ENCODE measurements at places on chromosomes 5 and 9.

GRCh38 chr5:106288979-106289378 is 1381.8 kb downstream of the EFNA5 start:
- peak; percentile 13 for DNase-seq

GRCh38 chr9:24518545-24518944 is 27.2 kb downstream of the IZUMO3 start:
- no peak for DNase-seq

- DNase-seq: no peak
Observed at GRCh38 chr9:132745756-132746709, 75.8 kb downstream of the GTF3C4 start.

DNA sequence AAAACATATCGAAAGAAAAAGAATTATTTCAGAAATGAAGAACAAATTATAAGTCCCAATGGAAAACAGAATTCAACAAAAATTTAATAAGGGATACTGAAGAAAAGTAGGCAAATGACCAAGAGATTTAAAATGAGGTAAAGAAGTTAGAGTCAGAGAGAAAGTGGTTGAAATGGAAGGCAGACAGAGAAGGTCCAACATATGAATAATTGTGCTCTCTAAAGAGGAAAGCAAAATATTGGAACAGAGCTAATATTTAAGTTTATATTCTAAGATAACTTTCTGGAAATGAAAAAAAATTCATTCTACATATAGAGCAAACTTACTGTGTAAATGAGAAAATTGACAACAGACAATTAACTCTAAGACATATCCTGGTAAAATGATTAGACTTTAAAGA is 94.1 kb downstream of the PTCH1 start:
- no peak for DNase-seq

- no peak for DNase-seq
Observed at GRCh38 chr5:60550311-60550710, 149.7 kb downstream of the DEPDC1B start.

GRCh38 chr5:138824516-138824915 is 50.6 kb downstream of the LRRTM2 start:
- no peak for DNase-seq

GRCh38 chr5:10090074-10090473 is 159.6 kb downstream of the ATPSCKMT start:
- DNase-seq: no peak

DNA sequence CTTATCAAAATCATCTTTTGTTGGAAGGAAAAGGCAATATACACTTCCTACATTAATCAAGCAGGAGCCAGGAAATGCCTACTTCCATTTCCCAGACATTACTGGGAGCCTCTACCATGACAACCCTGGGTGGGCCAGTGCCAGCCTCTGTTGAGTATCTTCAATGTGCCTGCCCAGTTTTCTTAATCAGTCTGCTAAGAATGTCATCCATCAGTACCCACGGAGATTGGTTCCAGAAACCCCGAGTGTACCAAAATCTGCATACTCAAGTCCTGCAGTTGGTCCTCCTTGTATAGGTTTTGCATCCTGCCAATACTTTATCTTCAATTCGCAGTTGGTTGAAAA is 82.4 kb downstream of the MARCHF3 start:
- DNase-seq: no peak

- DNase-seq: no peak
Observed at GRCh38 chr5:4580772-4581171, 559.4 kb upstream of the ADAMTS16 start.

DNA sequence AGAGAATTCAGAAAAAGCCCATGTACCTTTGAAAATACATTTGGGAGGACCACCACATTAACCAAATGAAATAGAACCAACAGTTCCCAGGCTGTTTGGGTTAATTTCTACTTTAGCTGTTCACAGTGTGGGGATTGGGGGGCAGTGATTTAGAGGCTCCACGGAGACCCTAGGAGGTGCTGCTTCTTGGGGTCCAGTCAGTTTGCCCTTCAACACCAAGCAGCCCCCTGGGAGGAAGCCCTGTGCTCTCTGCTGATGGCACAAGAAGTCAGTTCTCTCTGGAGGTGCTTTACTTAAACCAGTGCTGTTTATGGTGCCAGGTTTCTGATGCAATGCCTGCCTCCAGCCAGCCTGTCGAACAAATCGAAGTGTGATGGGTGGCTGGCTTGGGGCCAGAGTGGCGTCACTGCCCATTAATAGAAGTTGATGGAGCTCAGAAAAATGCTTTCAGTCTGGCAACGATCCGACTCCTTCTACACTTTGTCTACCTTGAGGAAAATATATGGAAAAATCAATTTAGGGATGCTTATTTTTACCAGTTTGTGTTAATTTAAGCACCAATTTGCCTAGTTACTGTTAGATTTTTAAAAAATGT is 134.0 kb downstream of the SNX18 start:
- peak; percentile 80 for DNase-seq

- DNase-seq: no peak
Observed at GRCh38 chr9:131738293-131739132, 1.4 kb downstream of the RAPGEF1 start.

DNA sequence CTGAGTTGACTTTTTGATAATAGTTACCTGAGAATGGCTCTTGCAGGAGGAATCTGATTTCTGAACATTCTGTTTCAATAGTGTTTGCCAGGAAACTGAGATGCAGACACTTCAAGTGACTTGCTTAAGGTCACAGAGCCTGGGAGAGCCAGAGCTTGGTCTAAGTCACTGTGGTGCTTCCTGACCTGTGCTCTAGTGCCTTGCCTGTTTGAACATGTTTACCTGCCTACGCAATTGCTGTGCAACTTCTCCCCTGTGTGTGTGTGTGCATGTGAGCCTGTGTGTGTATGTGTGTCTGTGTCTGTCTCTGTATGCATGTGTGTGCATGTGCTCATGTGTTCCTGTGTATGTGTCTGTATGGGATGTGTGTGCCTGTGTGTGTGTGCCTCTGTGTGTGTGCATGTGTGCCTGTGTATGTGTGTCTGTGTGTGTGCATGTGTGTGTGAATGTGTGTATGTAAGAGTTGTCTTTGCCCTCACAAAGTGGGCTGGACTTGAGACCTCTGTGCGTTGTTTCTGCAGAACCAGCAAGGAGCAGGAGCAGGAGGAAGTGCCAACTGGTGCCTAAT is 185.8 kb downstream of the GADD45G start:
- no peak for DNase-seq

DNA sequence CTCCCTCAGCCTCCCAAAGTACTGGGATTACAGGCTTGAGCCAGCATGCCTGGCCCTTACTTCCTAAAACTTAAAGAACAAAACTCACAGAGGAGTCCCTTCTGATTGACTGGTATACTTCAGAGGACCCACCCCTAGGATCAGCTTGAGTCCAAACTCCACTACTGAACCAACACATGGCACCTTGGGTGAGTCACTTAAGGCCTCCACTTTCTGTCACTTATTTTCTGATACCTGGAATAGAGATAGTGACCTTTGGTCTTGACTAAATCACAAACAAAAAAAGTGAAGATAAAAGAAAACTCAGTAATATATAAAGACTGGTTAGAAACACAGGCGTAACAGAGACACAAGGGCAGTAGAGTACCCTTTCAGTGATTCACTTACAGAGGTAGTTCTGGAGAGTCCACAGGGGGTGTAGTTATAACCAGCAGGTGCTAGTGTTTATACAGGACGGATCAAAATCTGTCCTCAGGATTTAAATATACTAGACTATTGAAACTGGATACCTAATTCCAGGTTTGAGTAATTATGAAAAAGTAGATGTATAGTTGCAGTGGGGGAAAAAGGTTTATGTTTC is 274.3 kb upstream of the ANKRD55 start:
- no peak for DNase-seq

- no peak for DNase-seq
Observed at GRCh38 chr9:80437091-80437640, 865.4 kb downstream of the TLE4 start.

DNA sequence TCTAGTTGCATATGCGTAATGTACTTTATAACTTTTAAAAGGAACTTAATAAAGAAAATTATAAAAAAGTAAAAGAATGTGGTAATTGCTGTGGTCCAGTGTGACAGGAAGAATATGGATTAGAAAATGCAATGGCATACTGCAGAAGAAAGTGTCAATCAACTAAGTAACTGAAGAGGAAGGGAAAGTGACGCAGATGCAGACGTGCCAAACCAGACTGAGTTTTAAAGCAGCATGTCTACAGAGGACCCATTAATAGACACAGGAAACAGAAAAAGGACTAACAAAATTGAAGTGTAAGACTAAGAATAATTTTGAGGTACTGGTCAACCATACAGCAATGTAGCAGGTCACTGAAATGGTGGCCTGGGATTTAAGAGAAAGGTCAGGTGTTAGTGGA is 73.3 kb downstream of the DPYSL3 start:
- DNase-seq: no peak

GRCh38 chr9:117487555-117488175 is 72.8 kb upstream of the ASTN2 start:
- DNase-seq: peak; percentile 51

- no peak for DNase-seq
Observed at GRCh38 chr5:175657593-175658271, at the start of gene HRH2. Gene HRH2, plus strand, starts transcription at chr5:175658071. Its CDS starts 25,163 bp downstream, at chr5:175683234.

DNA sequence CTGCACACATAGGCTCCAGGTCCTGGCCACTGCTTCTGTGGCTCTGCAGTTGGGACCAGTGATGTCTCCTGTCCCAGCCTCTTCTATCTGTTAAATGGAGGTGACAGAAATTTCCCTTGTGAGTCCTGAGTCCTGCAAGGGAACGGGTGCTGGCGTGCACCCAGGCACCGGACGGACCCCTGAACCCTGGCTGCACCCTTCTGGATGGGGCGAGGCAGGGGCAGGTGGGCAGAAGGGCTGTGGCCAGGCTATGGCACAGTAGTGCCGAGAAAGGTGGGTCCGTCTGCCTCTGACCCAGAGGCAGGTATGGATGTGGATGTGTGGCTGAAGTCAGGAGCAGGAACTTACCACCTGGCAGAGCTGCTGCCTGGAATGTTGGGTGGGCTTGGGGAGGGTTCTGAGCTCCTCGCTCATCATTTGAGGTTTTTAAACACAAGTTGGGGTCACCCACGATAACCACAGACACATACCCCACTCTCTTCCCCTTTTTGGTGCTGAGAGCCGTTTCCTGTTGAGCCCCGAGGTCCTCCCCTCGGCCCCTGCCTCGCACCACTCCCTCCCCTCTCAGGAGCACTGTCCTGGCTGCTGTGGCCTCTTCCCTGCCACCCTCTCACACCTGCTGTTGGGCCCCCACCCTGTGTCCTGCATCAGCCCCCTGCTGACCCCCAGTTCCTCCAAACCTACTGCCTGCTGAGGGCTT is 82.0 kb downstream of the COL5A1 start:
- DNase-seq: no peak

- no peak for DNase-seq
Observed at GRCh38 chr5:18507114-18507513, 872.9 kb downstream of the TAF11L14 start.

DNA sequence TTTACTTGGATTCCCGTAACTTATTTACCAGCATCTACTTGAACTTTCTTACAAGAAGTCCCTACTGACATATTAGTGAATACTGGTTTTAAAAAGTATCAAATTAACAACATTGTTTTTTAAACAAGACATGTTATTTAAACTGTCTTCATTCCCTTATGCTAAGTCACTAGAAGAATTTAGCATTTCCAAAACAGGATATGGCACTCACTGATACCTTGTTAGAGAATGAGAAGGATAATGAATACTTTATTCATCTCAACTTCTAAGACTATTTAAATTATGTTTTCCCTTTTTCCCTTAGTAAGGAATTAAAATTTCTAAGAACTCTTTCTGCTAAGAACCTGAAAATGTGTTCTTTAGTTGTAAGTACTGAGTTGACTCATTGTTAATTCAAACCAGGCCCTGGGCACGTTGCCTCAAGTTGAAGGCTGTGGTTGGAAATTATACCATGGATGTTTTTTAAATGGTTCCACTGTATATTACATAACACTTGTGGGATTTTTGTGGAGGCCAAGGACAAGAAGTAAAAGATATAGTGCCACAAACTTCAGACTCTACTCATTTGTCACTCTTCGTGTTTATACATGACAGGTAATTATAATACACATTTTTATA is 219.0 kb upstream of the EDIL3 start:
- DNase-seq: peak; percentile 76

DNA sequence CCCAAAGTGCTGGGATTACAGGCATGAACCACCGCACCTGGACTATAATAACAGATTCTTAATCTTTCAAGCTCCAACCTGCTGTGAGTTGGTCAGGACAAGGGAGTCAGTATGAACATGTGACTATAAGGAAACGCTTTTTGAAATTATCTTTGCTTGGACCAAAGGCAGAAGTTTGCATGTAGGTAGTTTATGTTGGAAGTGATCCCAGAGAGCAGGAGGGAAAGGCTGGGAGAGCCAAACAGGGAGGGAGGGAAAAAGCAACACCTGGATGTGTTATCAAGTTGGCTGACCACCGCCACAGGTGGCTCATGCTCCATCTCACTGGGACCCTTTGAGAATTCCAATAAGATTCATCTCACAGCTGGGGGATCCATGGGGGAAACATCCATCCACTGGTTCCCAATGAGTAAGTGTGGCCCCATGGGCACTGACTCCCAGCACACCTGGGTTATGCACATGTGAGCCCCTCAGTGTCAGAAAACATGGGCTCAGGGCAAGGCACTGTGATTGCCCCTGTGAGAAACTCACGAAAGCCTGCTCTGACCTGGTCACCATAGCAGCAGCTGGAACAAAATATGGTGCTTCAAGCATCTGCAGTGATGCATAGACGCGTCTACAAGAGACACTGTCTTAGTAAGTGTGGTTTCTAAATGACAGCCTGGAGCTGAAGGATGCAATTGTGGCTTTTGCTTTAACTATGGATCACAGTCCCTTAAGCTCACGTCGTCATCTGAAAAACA is 62.1 kb downstream of the ARSB start:
- DNase-seq: no peak

DNA sequence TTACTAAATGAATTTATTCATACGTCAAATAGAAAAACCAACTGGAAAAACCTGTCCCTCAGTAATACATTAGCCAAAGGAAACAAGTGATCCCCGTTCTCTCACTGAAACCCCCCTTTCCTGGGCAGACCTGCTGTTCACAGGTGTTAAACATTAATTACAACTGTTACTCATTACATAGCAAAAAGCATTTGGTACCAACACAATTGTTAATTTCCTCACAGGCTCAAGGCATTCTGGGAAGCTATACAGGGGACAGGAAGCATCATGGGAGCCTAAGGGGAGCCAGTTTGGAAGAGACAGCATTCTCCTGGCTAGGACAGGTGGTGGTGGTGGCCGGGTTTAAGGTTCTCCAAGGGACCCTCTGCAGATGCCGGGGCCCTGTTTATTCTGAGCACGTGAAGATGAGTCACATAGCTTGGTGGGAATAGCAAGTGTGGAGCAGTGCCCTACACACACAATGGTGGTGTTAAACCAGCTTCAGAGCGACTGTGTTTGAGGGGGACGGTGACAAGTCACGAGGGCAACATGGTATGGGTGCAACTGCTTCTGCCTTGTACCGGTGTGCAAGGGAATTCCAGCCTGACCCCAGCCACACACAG is 62.6 kb upstream of the SLC25A51 start:
- DNase-seq: no peak

- no peak for DNase-seq
Observed at GRCh38 chr5:151692312-151692711, 5.6 kb upstream of the SPARC start.
